NCI-H2029 (cell line): ENCODE measurements at places on chromosomes 12 and 14.

GRCh38 chr12:14937689-14938088, 648 bp downstream of the ERP27 start:
- DNase-seq = no peak

DNA sequence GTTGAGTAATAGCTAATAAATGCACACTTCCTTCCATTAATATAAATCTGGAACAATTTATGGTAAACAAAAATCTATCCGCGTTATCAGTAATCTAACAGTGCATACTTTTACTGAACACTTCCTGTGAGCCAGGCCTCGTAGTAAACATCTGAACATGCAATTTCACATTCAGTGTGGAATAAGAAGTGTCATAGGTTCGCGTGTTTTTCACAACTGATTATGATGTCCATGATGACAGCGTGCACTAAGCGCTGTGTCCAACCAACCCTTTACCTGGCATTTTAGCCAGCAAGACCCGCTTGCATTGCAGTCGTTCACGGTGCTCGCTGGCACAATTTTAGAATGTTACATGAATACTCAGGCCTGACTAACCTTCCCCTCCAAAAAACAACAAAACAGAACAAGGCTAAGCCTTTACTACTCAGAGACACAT, 2.1 kb downstream of the PNMA1 start:
- no peak for DNase-seq

DNA sequence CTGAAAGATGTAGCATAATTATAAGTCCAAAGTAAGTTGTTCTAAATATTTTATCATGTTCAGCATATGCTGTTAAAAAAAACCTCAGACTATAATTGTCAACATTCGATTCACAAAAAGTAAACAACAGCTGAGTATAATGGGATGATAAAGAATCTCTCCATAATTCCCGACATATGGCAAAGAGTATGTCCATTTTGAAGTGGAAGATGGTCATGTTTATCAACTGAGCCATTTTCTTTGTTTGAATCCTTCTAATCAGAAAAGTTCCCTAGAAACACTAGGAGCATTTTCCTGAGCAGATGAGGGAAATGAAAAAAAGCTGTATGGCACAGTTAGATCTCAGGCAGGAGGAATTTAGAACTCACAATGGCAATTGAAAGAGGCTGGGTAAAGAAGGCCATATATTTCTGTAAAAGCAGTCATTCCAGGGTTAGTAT, 192.1 kb upstream of the AMIGO2 start:
- DNase-seq = no peak

GRCh38 chr12:51323966-51324895, at the start of gene BIN2:
BIN2 (minus strand) TSS chr12:51324174; CDS start chr12:51324102, 72 bp downstream.
- DNase-seq = no peak

- no peak for DNase-seq
These were observed 48.0 kb downstream of the ARF6 start for GRCh38 chr14:49940808-49941421.

DNA sequence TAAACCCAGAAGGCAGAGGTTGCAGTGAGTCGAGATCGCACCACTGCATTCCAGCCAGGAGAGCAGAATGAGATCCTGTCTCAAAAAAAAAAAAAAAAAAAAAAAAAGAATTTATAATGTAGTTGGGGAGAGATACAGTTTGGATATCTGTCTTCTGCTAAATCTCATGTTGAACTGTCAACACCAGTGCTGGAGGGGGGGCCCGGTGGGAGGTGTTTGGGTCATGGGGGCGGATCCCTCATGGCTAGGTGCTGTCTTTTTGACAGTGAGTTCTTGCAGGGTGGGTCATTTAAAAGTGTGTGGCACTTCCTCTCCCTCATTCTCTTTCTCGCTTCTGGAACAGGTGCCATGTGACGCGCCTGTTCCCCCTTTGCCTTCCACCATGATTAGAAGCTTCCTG, 32.8 kb downstream of the CLIP1 start:
- no peak for DNase-seq

- peak; percentile 29 for DNase-seq
These were observed 37.0 kb upstream of the TMEM263 start for GRCh38 chr12:106918746-106919145.

DNA sequence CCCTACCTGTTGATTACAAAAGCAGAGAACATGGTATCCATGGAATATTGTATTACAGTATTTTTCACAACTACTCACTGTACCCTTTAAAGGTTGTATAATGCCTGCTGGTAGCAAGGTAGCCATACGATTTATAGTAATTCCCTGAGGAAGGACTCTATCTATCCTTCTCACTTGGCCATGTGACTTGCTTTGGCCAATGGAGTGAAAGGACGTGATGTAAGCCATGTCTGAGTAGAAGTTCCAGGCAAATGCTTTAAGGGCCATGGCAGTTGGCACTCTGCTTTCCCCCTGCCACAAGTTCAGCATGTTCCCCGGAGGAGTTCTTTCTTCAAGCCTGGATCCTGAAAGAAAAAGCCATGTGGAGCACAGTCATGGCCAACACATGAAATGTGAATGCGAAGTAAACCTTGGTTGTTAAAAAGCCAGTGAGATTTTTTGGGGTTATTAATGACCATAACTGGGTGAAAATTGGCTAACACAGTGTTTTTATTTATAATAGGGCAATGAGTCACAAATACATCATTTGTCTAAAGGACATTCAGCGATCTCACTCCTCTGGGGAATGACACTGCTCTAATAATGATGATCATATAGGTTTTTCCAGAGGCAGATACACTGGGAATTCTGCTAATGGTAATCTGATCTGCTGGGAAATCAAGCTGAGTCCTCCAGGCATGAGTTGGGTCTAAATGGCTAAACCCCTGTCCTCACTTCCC, 67.4 kb upstream of the SLC38A2 start:
- no peak for DNase-seq

GRCh38 chr12:272942-273341, 10.3 kb upstream of the SLC6A13 start:
- DNase-seq = no peak

- DNase-seq = no peak
These were observed 42.5 kb downstream of the LMO3 start for GRCh38 chr12:16563504-16563903.

DNA sequence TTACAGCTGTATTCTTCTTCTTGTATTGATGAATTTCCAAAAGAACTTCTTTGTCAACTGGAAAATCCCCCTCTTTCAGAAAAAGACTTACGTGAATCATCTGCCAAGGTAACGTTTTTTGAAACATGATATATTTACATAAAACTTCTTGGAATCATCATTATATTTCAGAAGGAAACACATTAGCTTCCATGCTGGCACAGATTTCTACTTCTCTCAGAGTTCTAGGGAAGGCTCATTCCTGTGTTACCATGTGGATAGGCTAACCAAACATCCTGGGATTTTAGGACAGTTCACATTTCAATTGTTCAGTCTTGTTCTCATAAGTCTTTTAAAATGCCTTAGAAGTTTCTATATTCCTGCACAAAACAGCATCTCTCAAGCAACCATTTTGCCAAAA, 120.3 kb upstream of the NEDD1 start:
- no peak for DNase-seq

GRCh38 chr14:99038431-99038820, 233.6 kb downstream of the BCL11B start:
- no peak for DNase-seq

GRCh38 chr14:91126761-91127160, 12.9 kb downstream of the DGLUCY start:
- no peak for DNase-seq

- DNase-seq = no peak
These were observed 516.9 kb downstream of the SLC16A7 start for GRCh38 chr12:60112763-60113162.

DNA sequence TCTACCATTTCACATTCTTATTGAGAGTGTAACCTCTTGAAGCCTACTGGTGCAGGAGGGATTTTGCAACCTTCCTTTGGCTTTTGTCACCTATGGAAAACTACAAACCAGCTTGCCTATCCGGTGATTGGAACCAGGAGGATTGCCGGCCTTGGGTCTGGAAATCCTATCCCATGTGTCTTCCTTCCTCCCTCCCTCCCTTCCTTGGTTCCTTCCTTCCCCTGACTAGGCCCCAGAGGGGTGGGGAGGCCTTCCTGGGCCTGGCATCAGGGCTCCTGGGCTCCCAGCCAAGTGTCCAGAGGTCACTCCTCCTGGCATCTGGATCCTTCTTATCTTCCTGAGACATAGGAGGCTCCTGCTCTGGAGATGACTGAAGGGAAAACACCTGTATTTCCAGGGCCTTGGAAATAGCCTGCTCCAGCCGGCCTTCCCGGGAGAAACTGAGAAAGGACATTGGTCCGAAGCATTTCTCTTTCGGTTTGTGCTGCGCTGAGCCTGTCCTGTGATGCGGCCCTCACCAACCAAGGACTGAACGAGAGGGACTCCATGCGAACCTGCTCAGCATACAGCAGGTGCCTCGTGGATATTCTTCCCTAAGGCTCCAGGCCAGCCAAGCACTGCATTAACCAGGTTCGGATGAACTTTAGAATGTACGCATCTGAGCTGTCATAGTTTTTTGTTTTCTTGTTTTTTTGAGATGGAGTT, 43.4 kb downstream of the PSMA6 start:
- DNase-seq = peak; percentile 66

- DNase-seq = no peak
These were observed 111.3 kb upstream of the GARIN2 start for GRCh38 chr14:67077921-67078320.

- DNase-seq = no peak
These were observed 75.6 kb downstream of the NTF3 start for GRCh38 chr12:5507401-5507935.

GRCh38 chr14:103186909-103187586, 63.8 kb downstream of the TNFAIP2 start:
- DNase-seq = no peak

- peak; percentile 11 for DNase-seq
These were observed 56.9 kb upstream of the TCL1A start for GRCh38 chr14:95770777-95771176.

GRCh38 chr14:33063521-33063920, 124.8 kb downstream of the NPAS3 start:
- no peak for DNase-seq

- no peak for DNase-seq
These were observed 844 bp downstream of the DPF3 start for GRCh38 chr14:72892879-72893635.

- no peak for DNase-seq
These were observed 257.3 kb upstream of the LRFN5 start for GRCh38 chr14:41349289-41349910.

GRCh38 chr12:83099436-83099835, 412.7 kb downstream of the TMTC2 start:
- DNase-seq = no peak

DNA sequence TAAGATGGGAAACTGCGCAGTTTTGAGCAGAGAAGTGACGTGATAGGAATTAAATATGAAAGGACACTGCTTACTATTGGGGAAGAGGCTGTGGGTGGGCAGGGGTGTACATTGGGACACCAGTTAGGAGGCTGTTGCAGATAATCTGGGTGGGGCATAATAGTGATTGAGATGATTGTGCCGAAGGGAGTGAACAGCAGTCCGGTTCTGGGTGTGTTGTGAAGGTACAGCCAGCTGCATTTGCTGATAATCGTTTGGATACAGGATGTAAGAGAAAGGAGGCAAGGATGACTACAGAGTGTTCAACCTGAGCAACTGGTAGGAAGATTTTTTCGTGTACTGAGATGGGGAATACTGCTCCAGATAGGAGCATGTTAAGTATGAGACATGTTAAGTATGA, 205.2 kb upstream of the NEDD1 start:
- DNase-seq = no peak

DNA sequence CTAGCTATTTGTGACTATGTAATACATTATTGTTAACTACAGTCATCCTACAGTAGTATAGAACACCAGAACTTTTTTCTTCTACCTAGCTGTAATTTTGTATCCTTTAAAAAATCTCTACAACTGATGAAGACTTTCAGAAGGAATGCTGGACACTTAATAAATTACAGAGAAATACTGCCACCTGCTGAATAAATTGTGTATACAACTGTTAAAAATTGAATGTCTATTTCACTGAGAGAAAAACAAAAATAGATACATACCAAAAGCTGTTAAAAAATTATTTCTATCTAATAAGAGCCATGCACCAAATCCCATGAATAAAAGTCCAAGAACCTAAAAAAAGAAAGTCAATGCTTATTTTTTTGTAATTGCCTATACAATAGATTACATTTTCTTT, 6.6 kb downstream of the TSPAN19 start:
- peak; percentile 11 for DNase-seq

DNA sequence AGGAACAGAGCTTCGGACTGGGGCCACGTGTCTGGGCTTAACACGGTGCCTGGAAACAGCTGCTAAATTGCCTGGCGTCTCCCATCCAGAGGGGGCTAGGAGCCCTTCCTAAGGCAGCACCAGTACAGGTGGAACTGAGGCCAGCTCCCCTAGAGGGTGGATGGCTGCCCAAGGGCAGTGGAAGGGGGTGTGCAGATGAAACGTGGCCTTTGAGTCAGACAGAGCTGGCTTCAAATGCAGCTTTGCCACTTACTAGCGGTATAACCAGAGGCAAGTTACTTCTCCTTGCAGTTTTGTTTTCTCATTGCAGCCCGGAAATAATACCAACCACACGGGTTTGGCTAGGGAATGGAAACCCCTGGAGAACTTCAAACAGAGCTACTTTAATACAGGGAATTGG, 59.3 kb upstream of the SLC24A4 start:
- DNase-seq = no peak

DNA sequence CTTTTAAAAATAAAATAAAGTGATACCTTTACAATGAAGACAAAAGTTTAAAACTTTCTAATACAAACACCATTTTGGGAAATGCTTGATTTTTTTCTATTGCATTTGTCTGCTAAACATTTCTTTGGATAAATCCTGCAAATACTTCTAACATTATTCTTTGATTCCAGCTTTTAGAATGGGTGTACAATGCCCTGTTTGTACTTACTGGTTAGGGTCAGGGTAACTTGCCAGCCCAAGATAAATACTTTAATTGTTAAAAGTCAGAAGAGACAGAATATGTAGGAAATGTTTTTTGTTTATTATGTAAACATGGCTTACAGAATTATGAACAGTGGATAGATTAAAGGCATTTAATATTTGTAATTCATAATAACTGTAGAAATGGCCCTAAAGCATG, 60.5 kb downstream of the WASHC4 start:
- no peak for DNase-seq

GRCh38 chr12:126534495-126534894, 1469.3 kb downstream of the AACS start:
- no peak for DNase-seq

DNA sequence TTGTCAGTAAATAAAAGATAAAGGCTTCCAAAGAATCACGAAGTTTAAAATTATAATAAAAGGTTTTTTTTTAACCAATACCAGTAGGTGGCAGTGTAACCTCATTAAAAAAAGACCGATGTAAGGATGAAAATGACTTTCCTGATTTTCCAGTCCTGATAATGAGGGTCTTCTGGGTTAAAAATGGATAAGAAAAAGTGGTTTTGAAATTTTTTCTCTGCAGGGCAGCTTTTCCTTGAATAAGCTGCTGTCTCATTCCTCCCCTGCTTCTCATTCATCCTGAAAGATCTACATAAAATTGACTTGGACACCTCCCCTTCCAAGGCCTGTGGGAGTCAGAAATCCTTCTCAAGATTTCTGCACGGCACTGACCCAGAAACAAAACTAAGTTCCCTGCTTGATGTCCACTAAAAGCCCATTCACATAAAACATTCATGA, 58.9 kb upstream of the FBXO33 start:
- no peak for DNase-seq
